Thoracic aorta (tissue), 2 donors: ENCODE measurements at places on chromosomes 7 and 10. TPM values are rescaled to one million over a fixed set of nuclear protein-coding genes. Genes with fewer than 3 reads are reported as not detected.

- no peak for DNase-seq
Measured at GRCh38 chr10:126425489-126426065, 37.3 kb upstream of the ADAM12 start.

DNA sequence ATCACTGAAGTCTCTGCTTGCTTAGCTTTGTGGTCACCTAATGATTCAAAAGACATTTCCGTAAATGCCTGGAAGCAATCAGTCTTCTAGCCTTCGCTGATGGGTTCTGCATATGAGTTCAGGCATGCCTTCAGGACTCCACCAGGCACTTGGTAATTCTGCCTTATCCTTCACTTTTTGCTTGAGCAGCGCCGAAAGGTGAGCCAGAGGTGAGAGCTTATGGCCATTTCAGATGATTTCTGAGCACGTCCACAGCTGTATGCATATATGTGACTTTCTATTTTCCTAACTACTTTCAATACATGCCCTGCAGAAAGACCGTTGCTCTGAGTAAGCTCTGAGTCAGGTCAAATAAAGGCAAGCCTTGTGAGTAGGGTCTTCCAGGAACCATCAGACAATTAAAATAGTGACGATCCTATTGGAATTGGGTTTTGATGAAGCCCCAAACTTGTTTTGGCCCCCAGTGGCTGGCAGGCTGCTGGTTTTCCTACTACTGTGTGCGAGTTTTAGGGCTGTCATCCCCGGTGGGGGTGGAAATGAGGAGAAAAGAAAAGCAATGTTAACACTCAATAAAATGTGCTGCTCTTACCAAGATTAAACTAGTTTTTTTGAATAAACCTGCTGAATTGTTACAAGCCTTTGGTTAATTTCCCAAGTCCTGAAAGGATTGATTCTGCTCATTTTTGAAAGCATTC lies 154.4 kb upstream of the AKR1E2 start:
- DNase-seq = no peak

DNA sequence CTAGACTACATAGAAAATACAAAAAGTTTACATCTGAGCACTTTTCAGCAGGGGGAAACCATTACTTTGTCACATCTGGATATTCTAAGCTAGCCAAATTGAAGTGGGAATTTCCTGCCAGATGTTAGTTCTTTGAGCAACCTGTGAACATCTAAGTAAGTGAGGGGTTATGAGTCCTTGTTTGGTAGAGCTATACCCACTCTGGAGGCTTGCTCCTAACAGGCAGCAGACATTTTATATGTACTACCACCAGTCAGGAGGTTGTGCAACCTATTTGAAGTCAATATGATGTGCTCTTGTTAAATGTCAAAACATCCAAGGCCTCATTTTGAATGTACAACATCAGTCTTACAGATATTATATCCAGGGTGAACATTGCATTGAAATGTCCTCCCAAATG lies 143.3 kb upstream of the KAT6B start:
- no peak for DNase-seq

The INHBA gene
- total RNA-seq = 44.8 TPM

The NEBL gene
- 1.4 TPM for total RNA-seq
